ENCODE measurements at places on chromosomes 11 and 22.

- no peak for DNase-seq
Measured at GRCh38 chr11:35142481-35143075, 3.6 kb downstream of the CD44 start.

DNA sequence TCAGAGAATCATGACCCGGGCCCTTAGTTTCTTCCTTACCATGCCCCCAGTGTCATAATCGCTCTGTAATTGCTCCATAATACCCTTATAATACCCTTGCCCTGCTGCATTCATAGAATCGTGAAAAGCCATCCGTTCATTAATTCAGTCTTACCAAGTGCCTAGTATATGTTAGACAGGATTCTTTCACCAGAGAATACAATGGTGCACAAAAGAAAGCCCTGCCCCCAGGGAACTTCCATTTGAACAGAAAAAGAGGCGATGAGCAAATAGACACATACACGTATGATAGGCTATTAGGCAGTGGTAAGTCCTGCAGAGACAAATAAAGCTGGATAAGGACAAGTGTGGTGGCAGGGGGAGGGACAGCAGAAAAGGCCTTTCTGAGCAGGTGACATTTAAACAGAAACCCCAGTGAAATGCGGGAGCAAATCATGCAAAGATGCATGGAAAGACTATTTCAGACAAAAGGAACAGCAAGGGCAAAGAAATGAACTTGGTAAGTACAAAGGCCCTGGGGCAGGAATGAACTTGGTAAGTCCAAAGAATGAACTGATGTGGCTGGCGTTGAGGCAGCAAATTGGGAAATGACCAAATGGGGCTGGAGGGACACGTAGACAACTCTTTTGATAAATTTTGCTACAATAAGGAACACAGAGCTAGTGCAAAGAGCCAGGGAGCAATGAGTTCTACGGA is 74.6 kb upstream of the CREB3L1 start:
- no peak for DNase-seq

DNA sequence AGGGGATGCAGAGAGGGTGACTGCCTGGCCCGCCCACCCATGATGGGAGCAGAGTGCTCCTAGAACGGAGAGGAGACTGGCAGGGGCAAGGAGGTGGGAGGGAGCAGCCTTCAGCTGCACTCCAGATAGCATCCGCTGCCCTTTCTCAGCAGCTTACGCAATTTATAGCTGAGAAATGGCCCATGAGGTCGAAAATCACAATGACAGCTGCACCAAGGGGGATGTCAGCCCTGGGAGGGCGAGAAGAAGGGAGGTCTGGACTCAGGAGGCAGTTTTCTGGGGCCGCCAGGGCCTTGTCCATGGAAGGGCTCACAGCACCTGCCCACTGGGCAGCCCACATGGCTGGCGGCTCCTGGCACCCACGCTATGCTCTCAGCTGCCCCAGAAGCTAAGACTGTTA is 17.6 kb upstream of the MOB2 start:
- DNase-seq = no peak

DNA sequence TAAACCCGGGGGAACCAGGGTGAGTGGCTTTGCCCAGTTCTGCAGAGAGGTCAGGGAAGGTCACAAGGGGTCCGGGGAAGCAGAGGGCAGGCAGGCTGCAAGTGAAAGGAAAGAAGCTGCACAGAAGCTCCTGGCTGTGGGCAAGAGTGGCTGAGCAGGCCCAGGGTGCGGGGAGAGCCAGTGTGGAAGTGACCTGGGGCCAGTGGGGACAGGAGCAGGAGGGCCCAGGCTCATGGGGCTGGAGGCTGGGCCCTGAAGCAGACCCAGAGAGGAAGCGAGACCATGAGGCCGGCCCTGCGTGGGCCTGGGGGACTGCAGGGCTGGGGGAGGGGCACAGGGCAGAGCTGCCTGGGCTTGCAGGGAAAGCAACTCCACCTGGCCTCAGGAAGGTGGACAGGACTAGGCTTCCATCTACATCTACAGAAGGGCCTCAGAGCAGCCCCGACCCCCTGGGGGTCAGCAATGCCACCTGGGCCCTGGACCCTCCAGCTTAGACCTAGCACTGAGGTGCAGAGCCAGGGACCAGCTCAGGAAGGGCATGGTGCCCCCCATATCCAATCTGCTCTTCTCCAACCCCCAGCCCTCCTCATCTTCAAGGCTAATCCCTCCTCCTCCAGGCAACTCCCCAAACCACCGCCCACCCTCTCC is 11.6 kb downstream of the IGF2 start:
- no peak for DNase-seq

GRCh38 chr11:128941573-128942271 is 949 bp downstream of the TP53AIP1 start:
- DNase-seq = no peak

- no peak for DNase-seq
Measured at GRCh38 chr11:113202431-113202830, 112.0 kb upstream of the TTC12 start.

DNA sequence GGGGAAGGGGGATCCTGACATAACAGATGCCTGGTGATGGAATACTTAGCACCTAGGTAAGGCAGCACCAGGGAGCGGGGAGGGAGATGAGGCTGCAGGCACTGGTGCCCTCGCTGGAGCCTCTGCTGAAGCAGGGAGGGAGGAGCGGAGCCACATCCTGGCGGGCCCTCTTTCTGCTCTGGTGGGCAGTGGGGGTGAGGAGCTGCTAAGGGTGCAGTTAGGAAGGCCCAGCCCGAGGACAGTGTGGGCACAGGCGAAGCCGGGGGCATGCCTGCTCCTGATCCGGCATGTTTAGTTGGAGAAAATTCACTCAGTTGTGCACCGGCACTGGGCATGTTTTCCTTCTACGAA is 83.9 kb downstream of the MED15 start:
- no peak for DNase-seq

- peak; percentile 56 for DNase-seq
Measured at GRCh38 chr11:83002053-83002452, 69.6 kb downstream of the RAB30 start.
